Thyroid gland (tissue), 4 donors: ENCODE measurements at places on chromosomes 12 and 14.

GRCh38 chr12:26740991-26741390, 92.0 kb downstream of the ITPR2 start:
- no peak for DNase-seq

- DNase-seq, result no peak
Measured at GRCh38 chr12:34016361-34016760, 5.9 kb upstream of the ALG10 start.

DNA sequence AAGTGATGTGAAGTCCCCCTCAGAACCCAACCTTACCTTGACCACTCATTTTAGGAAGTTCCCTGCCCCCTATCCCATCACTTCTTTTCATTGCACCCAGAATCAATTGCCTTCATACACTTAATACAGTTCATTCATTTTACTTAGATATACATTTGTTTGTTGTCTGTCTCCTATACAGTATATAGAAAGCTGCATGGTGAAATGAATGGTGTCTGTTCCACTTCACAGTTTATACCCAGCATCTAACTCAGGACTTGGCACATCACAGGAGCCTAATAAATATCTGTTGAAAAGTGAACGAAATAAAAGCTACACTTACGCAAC, 38.3 kb upstream of the TXNRD1 start:
- DNase-seq, result no peak

DNA sequence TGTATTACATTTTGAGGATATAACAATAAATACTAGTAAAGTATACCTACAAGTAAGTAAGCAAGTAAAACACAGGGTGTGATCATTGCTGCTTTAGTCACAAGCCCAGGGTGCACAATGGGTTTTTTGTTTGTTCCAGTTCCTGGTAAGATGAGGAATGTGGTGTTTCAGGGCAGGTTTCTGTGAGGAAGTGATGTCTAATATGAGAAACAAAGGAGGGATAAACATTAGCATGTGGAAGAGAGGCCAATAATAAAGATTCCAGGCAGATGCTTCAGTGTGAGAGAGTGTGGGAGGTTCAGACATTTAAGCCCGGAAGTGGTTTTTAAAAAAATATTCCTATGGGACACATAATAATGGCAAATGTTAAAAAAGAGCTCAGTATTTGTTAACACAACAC, 808.1 kb upstream of the USP15 start:
- no peak for DNase-seq

DNA sequence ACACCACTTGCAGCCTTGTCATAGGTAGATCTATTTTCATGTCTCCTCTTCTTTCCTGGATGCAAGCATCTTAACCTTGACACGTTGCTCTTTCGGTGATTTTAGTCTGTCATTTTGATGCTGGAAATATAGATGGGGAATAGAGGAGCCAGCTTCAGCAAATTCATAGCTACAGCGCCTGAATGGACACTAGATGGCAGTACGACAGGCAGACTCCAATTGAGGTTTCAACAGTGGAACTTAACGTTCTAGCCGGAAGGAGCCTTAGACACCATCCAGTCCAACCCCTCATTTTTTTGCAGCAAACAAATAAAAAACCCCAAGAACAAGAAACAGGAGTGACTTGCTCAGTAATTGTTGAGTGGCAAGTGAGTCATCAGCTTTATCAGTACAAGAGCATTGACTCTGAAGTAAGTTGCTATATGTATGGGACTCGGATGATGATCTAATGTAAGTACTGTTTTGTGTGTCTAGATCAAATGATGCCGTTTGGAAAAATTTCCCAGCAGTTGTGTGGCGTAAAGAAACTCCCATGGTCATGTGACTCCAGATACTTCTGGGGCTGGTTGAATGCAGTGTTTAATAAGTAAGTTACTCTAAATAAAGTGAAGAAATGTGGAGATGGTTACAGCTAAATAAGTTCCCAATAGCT, 9.0 kb downstream of the DMAC2L start:
- DNase-seq, result peak; percentile 64

DNA sequence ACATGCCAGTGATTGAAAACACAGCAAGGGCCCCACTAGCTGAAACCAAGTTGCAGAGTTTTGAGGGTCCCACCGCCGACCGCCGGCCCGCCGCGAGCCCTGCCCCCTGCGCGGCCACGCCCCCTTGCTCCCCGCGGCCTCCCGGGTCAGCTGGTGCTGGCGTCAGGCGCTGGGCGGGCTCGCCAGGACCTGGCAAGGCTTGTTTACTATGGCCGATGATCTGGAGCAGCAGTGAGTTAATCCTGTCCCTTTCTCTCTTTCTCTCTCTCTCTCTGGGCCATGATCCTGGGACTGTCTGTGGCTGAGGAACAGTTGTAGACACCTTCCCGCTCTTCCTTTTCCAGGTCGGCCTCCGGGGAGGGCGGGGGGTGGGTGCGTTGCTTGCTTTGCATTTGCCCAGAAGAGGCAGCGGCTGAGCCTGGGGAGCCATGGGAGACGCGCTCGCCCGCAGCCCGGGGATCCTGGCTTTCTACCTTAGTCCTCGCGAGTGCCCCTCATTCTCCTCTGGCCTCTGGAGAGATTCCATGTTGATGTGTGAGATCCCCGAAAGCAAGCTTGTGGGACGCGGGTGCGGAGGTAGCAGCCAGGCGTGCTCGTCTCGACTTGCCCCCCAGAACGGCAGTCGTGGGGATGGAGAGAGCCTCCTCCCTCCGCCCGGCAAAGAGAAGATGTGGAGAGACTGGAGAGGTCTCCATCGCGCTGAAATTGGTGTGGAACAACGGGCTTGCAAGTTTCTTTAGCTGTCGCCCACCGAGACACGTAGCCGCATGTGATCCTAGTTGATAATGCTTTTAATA, at the start of gene ABHD4:
Gene ABHD4, plus strand, starts transcription at position 202 of the 797 bp plus-strand sequence. Its CDS starts 7 bp downstream, at position 209.
- DNase-seq, result peak; percentile 87
